ENCODE measurements at places on chromosomes 4 and X.

DNA sequence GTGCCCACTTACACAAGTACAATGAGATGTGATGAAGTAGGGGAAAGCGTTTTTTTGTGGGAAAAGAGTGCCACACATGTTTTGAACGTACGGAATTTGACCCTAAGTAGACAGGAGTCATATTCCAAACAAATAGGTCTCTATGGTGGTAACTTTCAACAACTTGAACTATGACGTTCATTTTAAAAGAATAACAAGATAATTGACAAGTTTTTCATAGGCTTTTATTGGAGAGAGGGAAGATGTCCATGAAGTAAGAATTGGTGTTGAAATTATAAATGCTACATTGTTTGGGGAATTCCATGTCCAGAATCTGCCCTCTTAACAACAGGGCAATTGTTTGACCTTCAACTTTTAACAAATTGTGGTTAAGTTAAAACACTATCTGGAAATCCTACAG lies 126.5 kb downstream of the GASK1B start:
- no peak for DNase-seq

DNA sequence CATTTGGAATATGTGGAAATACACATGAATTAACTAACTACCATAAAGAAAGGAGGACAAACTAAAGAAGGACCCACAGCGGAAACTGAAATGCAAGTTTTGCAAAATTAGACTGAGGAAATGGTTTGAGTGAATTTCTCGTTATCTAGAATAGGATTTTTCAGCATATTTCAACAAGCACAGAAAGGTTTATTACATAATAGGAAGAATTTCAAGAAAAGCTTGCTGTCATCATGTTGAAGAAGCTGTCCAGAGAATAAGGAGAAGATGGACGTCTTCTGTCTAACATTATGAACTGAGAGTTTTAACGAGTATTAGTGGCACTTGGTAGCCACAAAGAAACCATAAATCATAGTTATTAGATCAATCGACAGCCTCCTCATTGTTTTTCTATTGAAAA lies 45.0 kb downstream of the TEC start:
- DNase-seq: no peak

DNA sequence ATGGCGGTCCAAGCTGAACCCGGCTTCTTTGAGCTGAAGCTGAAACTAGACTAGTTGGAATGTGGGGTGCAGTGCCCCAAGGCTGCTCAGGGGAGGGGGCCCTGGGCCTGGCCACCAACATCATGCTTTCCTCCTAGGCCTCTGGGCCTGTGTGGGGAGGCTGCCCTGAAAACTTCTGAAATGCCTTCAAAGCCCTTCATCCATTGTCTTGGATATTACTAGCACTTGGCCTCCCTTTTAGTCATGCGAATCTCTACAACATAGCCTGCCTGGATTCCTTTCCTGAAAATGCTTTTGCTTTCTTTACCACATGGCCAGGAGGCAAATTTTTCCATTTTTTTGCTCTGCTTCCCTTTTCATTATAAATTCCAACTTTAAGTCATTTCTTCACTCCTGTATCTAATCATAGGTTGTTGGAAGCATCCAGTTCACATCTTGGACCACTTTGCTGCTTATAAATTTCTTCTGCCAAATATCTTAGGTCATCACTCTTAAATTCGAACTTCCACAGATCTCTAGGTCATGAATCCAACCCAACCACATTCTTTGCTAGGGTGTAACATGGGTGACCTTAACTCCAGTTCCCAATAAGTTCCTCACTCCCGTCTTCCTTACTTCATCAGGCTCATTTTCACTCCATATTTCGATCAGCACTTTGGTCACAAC lies 103.4 kb downstream of the DDIT4L start:
- DNase-seq: no peak

- no peak for DNase-seq
Measured at GRCh38 chrX:14501327-14501726, 28.0 kb upstream of the GLRA2 start.

DNA sequence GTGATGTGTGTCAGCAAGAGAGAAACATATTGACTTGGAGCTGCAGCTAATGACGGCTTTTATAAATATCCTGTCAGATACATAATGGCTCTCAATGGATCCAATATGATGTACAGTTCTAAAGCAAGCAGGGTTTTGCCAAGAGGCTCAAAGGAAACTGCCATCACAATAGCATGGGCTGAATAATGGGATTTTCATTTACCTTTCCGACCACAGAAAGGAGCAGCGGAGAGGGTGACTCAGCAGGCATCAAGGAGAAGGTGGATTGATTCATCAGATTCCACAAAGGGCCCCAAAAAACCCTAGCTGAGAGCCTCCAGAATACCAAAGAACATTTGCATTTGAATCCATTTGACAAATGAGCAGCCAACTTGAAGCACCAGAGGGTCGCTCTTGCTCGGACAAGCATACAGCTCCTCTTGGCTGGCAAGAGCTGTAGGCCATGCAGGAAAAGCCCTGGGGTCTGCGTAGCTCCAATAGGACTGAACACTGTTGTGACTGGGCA lies 355.7 kb upstream of the NOCT start:
- DNase-seq: no peak

GRCh38 chr4:79977131-79977840 lies 95.7 kb downstream of the ANTXR2 start:
- no peak for DNase-seq
